ENCODE measurements at places on chromosomes 5 and 9.

GRCh38 chr5:64690417-64691151 is at the start of gene SHISAL2B:
SHISAL2B (plus strand) TSS chr5:64690503; CDS start chr5:64690624, 121 bp downstream.
- no peak for DNase-seq

GRCh38 chr9:27117489-27118135 is 8.6 kb downstream of the TEK start:
- DNase-seq, result no peak

GRCh38 chr5:111532886-111533582 is 20.7 kb upstream of the STARD4 start:
- no peak for DNase-seq

DNA sequence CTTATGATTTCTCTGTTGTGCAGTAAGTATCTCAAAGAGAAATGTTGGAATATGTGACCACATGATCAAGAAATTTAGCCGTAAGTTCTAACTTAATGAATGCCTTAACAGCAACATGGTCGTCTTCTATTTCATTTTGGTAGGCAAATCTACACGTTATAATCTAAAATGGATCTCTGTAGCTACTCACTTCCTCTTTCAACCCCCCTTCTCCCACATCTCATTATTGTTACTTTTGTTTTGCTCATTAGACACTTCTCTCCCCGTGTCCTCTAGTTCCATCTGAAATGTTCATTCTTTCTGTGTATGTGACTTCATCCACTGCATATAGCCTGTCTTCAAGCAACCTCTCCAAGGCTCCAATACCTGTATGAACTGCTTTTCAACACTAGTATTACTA is 27.1 kb upstream of the LPAR1 start:
- no peak for DNase-seq

- DNase-seq, result no peak
Observed at GRCh38 chr5:109962882-109963603, 273.3 kb downstream of the MAN2A1 start.

- DNase-seq, result no peak
Observed at GRCh38 chr9:100222674-100223073, 123.6 kb downstream of the INVS start.

- DNase-seq, result no peak
Observed at GRCh38 chr9:5978523-5978922, 36.9 kb downstream of the RANBP6 start.

GRCh38 chr5:156991714-156992113 is 28.7 kb upstream of the TIMD4 start:
- DNase-seq, result no peak

DNA sequence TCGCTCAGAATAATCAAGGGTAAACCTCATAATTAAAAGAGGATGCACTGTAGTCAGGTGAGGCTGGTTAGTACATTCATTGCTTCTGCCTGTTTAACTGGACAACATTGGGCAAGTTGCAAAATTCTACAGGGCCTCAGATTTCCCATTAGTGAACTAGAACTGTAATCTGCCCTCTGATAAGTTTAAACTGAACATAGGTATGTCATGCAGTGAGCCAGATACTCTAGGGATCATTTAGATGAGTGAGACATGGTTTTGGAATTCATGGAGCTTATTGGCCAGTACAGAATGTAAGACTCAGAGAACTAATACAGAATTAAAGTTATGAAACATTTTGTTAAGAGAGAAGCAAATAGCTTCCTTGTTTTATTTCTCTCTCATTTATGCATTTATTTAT is 35.9 kb downstream of the RNF44 start:
- no peak for DNase-seq

- DNase-seq, result no peak
Observed at GRCh38 chr5:64532657-64533056, 26.8 kb downstream of the RGS7BP start.

DNA sequence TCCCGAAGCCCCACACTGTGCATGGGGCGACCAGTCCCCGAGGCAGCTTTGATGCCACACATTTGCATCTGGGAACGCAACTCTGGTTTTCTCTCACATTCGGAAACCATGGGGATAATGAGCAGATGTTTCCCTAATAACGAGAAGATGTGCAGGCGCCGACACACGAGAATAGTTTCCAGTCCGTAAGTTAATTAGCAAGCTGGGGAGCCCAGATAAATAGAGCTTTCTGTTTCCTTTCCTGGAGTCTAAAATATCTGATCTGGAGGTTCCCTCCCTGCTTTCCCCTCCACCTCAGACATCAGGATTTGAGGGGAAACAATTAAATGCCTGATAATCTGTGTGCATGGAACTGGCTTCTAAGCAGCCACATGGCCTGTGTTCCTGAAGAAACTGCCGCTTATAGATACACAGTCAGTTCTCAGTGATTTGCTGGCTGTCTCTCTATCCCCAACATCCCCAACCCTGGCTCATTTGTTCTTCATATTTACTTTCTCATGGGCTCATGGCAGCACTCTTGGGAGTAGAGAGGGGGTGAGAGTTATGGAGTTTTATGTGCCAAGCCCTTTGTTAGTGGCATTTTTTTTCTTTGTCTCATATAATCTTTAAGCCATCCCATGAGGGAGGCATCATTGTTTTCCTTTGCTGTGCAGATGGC is 62.8 kb downstream of the PDZD2 start:
- DNase-seq, result no peak

GRCh38 chr9:131950487-131950886 is 129.2 kb downstream of the MED27 start:
- no peak for DNase-seq

- no peak for DNase-seq
Observed at GRCh38 chr9:14222149-14222835, 91.6 kb downstream of the NFIB start.

DNA sequence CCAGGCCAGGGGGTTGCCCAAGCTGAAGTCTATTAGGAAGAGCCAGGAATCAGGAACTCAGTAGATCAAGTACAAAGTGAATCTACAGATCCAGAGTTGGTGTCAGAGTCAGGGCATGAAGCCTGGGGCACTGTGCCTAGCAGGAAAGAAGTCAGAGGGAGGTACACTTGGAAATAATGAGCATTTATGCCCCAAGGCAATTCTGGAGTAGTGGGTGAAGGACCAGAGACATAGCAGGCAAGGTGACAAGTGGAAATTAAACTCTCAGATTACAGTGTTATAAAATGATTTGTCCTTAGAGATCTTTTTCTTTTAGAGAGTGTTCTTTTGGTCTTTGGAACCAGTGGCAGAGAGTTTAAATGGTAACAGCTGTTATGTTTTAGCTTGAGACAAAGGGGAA is 138.0 kb downstream of the ADAMTSL1 start:
- DNase-seq, result no peak

GRCh38 chr5:131396015-131396414 is 132.2 kb downstream of the CDC42SE2 start:
- DNase-seq, result no peak

- no peak for DNase-seq
Observed at GRCh38 chr5:601771-602465, 10.2 kb upstream of the CEP72 start.

DNA sequence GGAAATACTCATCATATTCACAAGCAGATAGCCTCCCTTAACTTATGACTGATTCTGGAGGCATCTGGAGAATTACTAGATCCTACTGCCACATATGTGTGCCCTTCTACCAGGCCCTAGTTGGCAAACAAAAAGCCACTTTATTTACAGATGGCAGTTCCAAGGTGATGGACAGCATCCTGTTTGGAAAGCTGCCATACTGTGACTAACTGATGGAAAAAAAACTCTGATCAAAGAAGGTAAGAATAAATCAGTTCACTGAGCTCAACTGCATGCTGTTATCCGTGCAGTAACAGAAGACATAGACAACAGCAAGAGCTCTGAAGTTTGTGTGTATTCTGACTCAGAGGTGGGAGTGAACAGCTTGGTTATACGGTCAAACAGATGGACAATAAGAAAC is 279.8 kb upstream of the POU5F2 start:
- no peak for DNase-seq

DNA sequence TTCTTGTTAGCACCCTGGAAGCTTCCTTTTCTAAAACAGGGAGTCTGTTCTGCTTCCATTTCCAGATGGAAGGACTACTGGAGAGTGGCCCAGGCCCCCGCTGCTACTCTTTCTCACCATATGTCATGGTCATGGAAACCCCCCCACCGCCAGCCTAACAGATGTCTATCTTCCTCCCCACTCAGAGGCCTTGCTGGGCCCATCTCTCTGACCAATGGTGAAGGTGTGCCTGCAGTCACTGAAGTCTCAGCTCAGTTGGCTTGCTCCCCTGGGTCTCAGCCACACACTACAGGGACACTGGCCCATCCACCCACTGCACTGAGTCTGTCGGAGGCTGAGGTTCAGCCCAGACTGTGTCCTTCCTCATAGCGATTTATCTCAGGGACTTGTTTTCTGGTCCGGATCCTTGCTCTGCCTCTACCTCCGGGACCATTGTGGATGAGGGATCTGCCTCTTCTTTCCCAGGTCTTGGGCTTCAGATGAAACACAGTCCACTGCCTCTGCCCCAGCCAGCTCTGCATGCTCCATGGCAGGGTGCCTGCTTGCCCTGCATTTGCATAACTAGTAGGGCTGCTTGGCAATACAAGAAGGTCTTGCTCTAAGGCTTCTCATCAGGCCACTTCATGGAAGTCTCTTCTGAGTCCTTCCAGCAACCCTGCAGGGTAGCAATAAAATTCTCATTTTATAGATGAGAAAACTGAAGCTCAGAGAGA is 30.8 kb downstream of the GALNT12 start:
- no peak for DNase-seq

DNA sequence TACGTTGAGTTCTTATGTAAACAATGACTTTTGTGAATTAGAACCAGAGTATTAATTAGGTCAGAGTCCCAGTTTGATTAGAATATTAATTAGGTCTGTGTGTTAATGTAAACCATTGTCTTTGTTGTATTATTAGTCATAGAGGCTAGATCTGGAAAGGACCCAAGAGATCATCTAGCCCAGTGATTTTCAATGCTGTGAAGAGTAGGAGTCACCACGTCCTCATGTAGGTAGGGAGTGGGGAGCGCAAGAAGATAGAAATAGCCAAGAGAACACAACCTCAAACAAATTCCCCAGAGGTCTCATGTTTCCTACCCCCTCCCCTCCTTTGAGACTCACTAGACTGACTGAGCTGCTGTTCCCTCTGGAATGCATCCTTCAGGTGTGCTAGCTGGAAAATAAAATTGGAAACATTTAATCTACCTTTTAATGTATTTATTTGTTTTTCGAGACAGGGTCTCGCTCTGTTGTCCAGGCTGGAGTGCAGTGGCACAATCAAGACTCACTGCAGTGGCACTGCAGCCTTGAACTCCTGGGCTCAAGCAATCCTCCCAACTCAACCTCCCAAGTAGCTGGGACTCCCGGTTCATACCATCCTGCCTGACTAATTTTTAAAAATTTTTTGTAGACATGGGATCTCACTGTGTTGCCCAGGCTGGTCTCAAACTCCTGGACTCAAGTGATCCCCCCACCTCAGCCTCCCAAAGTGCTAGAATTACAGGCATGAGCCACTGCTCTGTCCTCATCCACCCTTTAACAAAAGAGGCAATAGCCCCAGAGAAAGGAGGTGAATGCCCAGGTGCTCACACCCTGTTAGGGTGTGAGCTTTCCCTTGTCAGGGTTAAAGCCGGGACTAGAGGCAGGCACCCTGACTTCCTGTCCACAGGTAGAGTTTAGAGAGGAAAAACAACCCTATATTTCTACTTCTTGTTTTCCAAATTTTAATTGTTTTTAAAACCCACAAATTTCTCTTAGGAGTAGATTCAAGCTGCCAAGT is 92.9 kb downstream of the INIP start:
- DNase-seq, result no peak

- peak; percentile 25 for DNase-seq
Observed at GRCh38 chr9:31542384-31543055, 841.9 kb upstream of the ACO1 start.

- DNase-seq, result no peak
Observed at GRCh38 chr9:127860260-127860659, 5.8 kb upstream of the ENG start.

- no peak for DNase-seq
Observed at GRCh38 chr9:21499912-21500311, 17.8 kb upstream of the IFNE start.

DNA sequence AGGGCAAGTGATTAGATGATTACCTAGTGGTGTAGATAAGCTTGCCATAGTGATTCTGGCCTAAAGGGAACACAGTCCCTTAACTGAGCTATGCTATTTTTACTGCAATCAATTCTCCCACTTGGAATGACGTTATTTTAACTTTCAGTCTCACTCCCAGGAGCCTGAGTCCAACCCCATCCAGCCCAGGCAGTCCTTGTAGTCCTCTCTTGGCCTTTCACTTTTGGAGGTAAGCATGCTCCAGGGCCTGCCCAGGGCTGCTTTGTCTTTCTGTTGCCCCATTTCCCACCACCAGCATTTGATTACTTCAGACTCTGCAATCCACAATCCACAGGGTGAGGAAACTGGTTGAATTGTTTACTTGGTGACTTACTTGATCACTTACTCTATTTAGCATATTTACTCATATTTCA is 233.0 kb downstream of the CD180 start:
- DNase-seq, result no peak

GRCh38 chr9:106707291-106707690 is 155.7 kb upstream of the ZNF462 start:
- DNase-seq, result no peak

- peak; percentile 3 for DNase-seq
Observed at GRCh38 chr9:115524453-115525059, 406.6 kb upstream of the TNC start.

DNA sequence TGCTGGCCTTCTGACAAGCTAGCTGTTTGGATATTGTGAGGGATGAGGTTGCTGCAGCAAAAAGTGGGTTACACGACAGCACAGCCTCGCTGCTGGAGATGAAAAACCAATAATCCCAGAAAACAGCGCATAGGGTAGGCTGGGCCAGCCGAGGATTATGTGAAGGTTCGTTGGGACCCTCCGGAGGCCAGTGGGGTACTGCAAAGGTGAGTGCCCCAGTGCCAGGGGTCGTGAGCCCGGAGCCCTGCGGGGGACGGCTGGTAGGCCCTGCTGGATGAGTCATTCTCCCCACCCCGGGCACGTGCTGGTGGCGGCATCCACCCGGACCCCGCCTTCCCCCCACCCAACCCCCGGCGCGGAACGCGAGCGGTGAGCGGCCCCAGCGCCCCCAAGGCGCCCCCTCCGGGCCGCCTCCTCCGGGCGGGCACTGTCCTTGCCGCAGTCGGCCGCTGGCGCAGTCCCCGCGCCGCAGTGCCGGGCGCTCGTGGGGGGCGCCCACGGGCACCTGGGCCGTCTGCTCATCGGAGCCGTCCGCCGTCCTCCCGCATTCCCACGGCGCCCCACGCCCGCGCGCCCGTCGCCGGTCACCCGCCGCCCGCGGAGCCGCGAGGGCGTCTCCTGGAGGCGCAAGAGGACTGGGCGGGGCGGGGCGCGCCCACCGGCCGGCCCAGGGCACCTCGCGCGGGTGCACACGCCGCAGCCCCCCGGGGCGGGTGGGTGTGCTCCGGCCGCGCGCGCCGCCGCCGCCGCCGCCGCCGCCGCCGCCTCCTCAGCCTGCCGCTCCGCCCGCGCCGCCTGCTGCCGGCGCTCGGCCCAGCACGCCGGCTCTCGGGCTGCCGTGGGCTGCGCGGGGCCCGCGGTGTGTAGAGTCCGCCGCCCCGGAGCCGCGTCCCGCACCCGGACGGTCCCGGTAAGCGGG is at the start of gene PHF24:
Gene PHF24 (plus strand): TSS at position 794 of the 919 bp plus-strand sequence. CDS start 13,014 bp downstream, outside the sequence.
- peak; percentile 1 for DNase-seq

DNA sequence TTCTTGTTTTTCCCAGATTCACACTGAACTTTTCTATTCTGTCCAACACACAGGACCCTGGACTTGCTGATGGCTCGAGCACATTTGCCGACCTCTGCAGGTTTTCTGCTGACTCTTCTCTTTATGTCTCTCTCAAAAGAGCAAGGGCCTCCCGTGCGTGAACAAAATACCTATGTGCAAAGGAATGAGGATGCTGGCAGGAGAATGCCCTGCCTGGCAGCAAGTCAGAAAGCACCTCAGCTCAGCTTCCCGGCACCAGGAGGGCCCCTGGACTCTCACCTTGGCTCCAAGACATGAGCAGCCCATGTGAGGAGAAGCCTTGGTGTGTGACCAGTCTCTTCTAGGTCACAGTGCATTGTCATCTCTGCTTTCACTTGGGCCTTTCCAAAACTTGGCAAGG is 36.1 kb downstream of the PAPPA start:
- DNase-seq, result no peak

Measured in central memory CD4-positive, alpha-beta T cell (primary cell).